Stimulated activated CD4-positive, alpha-beta T cell treated with anti-CD3 and anti-CD28 coated beads, Interleukin-1b, Interleukin-23, amount 100 ng/mL, for 4 hours (primary cell): ENCODE measurements at places on chromosomes 7 and 10.

GRCh38 chr10:119619215-119619614 lies 22.5 kb upstream of the TIAL1 start:
- DNase-seq = no peak

- DNase-seq = no peak
Observed at GRCh38 chr7:106480616-106481031, 180.3 kb downstream of the CCDC71L start.

GRCh38 chr7:80847027-80847426 lies 71.8 kb downstream of the SEMA3C start:
- DNase-seq = no peak

DNA sequence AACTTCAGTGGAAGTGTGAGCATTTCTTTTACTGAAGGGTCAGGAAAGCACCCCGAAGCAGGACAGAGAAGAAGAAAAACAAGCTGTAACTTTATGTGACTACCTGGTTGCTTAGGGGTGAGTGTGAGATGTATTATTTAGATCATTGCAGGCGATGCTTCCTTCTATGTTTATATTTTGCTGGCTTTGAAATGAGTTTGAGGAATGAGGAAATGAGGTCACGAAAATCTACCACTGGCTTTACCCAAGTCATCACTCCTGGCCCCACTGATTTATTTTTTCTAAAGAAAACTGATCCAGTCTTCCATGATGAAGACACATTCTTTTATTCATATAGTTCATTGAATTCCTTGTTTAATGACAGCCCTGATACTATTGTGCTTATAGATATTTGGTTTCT lies 716.6 kb upstream of the FZD8 start:
- no peak for DNase-seq

DNA sequence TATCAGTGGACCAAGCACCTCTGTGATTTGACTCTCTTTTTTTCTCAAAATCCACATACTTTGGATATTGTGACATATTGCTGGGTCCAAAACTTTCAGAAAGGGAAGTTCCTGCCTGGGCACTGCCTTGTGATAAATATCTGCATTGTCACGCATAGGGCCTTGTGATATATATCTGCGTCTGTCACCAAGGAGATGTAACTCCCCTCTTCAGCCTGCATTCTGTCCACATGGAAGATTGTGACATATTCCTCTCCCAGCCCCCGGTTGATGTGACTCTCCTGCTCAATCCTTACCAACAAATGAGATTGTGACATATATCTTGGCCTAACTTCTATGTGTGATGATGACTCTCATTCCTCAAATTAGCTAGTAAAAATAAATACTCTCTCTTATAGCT lies 25.4 kb upstream of the ZNF107 start:
- DNase-seq = no peak

- DNase-seq = no peak
Observed at GRCh38 chr7:106561666-106562411, 99.1 kb downstream of the CCDC71L start.

DNA sequence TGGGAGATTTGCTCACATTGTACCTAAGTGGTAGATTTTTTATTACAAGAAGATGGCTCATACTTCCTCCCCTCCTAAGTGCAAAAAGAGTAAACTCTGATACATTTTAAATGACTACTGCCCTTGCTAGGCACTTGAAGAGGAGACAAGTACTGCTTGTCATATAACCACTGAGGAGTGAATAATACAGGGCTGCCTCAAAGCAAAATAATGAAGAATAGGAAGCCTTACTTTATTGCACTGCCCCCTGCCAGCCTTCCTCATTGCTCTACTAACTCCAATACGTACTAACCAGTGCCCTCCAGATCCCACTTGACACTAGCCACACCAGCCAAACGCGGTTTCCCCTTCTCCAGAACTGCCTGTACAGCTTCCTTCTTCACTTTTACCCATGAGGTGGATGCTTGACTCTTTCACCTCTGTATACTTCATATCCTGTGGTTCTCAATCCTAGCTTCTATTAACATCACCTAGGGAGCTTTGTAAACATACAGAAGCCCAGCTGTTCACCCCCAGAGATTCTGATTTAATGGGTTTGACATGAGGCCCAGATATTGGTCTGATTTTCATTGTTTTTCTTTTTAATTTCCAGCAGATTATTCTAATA lies 11.7 kb upstream of the MTERF1 start:
- DNase-seq = no peak

DNA sequence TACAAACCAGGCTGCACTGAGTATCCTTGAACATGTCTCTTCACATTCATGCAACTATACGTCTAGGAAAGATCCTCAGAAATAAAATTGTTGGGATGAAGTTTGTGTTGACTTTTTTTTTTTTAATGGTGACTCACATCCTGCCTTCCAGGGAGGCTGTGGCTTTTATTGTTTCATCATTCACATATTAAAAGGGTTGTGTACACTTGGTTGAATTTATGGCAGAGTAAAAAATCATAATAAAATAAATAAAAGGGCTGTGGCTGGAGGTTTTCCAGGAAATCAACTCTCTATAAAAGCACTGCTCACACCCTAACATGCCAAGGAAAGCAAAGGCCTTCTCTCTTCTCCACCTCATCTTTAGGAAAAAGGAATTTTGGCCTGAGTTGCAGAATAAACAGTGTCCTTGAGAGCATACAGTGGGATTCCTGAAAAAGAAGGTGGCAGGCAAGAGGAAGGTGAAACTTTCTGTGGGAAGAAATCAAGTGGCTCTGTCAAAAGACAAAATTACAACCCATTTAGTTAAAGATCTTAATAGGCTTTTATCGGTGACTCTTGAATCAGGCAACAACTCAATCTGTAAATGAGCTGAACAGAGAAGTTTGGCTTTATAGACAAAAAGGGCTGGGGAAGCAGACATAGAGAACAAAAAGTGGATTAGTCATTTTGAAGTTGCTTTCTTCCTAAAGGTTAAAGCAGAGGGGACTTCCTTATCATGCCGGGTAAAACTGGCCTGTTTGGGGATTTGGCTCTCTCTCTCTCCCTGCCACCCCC lies 41.6 kb upstream of the FHIP2A start:
- no peak for DNase-seq

- no peak for DNase-seq
Observed at GRCh38 chr10:14131261-14131960, 199.3 kb downstream of the FRMD4A start.

DNA sequence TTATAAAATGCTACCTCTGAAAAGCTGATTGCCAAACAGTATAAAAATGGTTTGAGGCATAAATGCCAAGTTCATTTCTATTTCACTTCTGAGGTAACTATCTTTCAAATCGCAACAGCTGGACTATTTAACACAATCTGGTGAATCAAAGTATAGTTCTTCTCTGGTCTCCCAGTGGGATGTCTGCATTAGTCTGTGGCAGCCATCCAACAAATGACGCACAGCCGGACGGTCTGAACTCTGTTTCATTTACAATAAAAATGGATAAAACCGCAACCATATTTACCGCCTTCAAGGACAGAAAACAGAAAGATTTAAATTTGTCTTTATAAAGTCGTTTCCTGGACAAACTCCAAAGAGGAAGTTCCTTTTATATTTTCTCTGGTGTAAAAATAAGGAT lies 41.9 kb downstream of the ENO4 start:
- no peak for DNase-seq

GRCh38 chr10:95544783-95545500 lies 16.2 kb downstream of the SORBS1 start:
- no peak for DNase-seq

GRCh38 chr10:3763035-3763456 lies 22.0 kb downstream of the KLF6 start:
- DNase-seq = no peak

DNA sequence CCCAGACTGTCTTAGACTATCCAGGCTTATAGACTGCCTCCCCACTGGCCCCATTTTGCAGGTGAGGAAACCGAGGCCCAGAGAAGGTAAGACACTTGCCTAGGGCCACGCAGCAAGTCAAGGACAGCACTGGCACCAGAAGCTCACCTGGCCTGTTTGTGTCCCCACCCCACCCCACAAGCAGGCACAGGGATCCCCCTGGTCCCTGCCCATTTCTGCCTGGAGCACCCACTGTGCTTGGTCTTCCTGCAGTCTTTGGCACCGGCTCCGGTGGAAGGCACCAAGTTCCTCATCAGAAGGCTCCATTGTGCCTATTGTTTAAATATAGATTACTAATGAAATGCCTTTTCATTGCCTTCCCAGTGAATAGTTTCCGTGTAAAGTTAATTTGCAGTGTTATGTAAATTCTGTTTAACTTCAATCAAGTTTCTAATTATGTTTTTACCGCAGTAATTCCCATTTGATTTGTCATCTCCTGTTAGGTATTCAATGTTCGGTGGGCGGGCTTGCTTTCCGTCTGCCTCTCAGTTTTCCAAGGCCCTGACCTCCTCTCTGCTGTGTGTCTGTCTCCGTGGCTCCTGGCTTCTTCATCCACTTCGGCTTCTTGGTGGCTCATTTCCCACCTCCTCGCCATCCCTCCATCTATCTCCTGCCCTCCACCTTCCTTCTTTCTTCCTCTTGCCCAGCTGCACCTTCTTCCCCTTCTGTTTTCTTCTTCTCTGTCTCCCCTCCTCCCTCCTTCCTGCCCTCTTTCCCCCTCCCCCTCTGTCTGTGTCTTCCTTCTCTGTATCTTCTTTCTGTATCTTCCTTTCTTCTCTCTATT lies 75.8 kb downstream of the ZMIZ1 start:
- DNase-seq = no peak

GRCh38 chr7:1090236-1090635 lies 2.3 kb downstream of the GPER1 start:
- DNase-seq = no peak

GRCh38 chr7:47622586-47622945 lies 40.7 kb upstream of the TNS3 start:
- DNase-seq = no peak

GRCh38 chr10:17923728-17924127 lies 28.0 kb upstream of the SLC39A12 start:
- DNase-seq = no peak

GRCh38 chr7:47693216-47693615 lies 111.3 kb upstream of the TNS3 start:
- no peak for DNase-seq

DNA sequence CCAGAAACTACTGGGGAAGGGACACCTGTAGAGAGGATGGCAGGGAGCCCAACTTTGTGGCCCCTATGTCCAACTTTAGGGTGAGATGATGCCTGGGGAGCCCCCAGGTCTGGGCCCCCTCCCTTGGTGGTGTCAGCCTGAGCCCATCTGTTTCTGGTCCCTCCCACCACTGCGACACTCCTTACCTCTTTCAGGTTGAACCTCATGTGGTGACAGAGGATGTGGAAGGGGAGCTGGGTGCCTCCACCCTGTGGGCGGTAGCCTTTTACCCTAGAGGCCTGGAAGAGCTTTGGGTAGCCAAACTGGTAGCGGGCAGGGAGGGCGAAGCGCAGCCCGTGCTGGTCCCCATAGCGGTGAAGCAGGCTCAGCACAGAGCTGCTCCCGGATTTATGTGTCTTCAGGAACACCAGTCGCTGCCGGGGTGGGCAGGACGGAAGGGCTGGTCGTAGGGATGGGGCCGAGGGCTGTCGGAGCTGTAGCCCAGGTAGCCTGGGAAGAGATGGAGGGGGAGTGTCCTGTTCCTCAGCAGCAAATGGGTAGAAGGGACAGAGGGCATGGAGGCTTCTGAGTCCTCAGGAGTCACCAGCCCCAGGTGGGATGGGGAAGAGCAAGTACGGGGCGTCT lies 2.0 kb downstream of the GAL3ST4 start:
- no peak for DNase-seq

- no peak for DNase-seq
Observed at GRCh38 chr10:86522510-86522855, 891 bp upstream of the WAPL start.

GRCh38 chr10:8269976-8270375 lies 215.5 kb downstream of the GATA3 start:
- DNase-seq = no peak

DNA sequence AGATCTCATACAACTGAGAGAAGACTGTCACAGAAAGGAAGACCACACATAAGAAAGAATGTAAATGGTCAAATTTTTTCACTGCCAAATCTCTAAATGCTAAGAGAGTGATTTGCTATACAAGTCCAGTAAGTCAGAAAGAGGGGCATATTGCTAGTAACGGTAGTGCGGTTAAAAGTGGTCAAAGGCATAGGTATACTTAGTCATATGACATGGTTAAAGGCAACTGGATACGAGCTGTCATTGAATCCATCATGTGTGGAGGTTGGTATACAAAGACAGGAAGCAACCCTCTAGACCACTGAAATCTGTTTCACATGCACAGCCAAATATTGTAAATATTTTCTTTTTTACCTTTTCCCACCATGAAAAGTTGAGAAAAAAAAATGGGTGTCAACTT lies 4.8 kb downstream of the INHBA start:
- no peak for DNase-seq

DNA sequence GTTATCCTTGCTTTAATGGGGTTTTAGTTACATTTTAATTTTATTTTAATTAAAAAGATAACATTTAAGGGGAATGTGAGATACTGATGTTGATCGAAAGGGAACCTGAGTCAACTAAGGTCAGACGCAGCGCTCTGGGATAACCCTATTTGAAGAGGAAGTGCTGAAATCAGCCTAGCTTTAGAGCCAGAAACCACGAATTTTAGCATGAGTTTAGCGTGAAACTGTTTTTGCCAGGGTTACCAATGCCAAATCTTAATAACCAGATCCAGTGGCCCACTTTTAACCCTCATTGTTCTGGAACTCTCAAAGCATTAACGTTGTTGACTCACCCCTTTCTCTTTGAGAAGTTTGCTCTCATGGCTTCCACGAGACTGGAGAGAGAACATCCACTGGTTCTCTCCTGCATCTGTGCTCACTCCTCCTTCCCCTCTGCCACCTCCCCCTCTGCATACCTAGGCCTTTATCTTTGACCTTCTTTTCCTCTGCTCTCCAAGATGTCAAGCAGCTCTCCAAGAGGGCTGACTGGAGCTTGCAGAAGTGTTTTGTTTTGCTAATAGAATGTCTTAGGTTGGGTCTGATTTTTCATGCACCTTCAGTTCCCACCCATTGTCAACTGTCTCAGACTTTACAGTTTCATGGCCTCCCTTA lies 198.3 kb upstream of the CELF2 start:
- no peak for DNase-seq

DNA sequence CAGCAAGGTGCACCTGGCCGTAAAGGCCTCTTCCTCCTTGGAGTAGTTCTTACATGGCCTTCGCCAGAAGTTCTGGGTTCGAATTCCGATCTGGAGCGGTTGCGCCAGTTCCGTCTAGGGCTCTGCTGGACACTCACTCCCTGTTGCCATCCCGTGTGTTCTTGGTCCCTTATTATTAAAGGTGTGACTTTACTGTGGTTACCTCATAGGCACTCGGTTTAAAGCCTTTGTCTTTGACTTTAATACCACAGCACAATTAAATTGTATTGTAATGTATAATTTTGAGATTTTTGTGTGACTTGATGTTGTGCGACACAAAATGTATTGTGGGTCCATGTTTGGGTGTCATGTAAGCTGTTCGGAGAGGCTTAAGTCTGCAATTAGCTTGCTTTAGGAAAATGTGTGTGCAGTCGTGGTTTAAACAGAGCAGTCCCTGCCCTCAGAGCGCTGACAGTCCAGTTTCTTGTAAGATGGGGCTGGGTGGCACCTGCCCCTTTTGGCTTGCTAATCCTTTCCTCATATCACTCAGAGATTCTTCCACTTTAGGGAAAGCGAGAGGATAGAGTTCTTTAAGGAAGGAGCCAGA lies 919 bp downstream of the INPP5F start:
- DNase-seq = no peak
